ENCODE measurements at places on chromosomes 3 and 15.
A peak's percentile ranks its signal among the peaks of the same experiment; 100 is the strongest.

DNA sequence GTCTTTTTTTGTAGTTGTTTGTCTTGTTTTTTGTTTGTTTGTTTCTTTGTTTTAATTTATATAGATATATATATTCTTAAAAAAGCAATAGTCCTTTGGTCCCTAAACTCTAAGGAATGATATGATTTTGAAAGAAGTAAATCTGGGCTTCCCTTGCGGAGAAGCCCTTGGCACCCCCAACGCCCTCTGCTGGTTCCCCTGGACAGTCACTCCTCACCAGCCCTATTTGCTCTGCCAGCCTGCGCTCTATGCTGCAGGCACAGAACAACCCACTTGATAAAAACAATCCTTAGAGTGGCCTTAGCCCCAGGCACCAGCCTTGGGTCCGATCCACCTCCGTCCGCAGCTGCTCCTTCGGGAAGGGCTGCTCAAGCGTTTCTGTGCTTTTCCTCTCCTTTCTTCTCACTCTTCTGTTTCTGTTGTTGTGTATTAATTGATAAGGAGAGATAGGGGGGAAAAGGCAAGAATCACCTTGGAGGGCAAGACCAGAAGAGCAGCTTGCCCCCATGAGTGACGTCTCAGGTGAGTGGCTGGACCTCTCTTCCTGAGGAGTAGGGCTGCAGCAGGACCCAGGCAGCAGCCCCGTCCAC, 13.7 kb upstream of the PARP6 start:
- DNase-seq: no peak

GRCh38 chr3:135646873-135647272, 318.7 kb upstream of the PPP2R3A start:
- DNase-seq: no peak

GRCh38 chr15:89628806-89629715, 26.2 kb downstream of the KIF7 start:
- DNase-seq: no peak

GRCh38 chr3:37492468-37492867, 318.1 kb upstream of the LRRFIP2 start:
- DNase-seq: no peak

GRCh38 chr15:62737551-62737950, 305.0 kb upstream of the TPM1 start:
- DNase-seq: no peak

DNA sequence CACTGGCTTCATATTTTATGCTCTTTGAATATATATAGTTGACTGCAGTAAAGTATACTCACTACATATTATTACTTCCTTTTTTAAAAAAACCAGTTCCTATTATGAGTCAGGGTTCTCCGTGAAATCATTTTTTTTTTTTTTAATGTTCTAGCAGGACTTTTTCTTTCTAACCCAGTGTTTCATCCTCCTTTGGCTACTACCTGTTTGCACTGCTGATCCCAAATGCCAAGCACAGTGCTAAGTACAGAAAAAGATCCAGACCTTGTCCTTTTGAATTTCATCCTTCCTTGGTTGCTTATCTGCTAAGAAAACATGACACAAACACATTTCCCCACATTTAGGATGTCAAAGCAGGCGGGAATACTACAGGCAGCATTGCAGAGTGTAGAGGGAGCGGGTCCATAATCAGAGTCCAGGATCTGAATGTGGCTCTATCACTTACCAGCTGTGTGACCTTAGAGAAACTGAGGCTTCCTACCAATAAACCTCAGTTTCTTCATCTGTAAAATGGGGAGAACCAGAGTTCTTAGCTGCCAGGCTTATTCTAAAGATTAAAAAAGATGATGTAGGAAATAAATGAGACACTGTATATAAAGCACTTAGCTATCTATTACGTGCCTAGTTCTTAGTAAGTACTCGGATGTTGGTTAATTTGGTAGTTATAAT, 37.2 kb upstream of the ANPEP start:
- DNase-seq: no peak

DNA sequence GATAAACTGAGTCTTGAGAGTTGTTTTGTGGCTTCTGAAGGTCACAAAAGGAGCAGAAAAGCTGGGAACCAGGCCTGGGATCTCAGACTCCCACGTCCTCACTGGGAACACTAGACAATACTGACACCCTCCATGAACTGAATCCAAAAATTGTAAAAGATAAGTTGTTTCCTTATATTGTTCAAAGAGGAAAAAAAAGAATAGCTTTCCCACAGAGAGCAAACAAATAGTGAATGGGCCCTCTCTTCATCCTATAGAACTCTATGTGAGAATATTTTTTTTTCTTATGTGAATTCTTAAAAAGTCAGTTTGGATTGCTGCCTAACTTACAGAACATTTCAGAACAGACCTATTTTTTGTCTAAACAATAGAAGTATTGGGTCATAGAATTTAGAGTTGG, 203.5 kb downstream of the MECOM start:
- DNase-seq: no peak

GRCh38 chr3:42159706-42160472, 68.7 kb downstream of the TRAK1 start:
- DNase-seq: no peak

- peak; percentile 6 for DNase-seq
Observed at GRCh38 chr3:113968986-113969385, 21.2 kb downstream of the ZDHHC23 start.

- DNase-seq: no peak
Observed at GRCh38 chr3:68211637-68212036, 557.2 kb upstream of the SUCLG2 start.

DNA sequence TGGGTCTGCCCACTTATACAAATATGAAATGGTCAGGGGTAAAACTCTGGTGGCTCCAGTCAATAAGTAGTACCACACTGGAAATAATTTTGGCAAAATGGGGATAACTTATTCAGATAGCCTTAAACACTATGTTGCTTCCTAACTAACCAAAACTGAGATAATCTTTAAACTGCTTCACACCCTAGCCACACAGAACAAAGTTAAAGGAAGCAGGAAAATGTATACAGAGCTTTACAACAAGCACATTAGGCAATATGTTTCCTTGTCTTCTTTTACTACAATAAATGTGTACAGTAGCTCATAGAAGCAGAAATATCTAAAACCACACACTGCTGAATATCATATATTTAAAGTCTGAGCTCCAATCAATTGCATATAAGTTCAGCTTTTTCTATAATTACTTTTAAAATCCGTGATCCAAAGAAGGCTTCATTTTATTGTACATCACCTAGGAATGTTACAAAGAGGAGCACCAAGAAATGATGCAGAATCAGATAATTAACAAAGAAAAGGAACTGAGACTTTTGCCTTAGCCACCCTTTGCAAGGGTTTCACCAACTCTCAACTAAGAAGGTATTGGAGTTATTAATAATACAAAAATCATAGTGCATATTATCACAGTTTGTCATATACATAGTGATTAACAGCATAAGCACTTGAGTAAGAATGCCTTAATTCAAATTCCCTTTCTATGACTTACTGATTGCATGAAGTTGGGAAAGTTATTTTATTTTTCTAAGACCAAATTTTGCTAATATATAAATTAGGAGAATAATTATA, 9.2 kb upstream of the SSR3 start:
- DNase-seq: no peak

- DNase-seq: no peak
Observed at GRCh38 chr3:192818126-192818525, 90.8 kb upstream of the FGF12 start.

GRCh38 chr3:66593978-66594377, 93.2 kb upstream of the LRIG1 start:
- peak; percentile 91 for DNase-seq

DNA sequence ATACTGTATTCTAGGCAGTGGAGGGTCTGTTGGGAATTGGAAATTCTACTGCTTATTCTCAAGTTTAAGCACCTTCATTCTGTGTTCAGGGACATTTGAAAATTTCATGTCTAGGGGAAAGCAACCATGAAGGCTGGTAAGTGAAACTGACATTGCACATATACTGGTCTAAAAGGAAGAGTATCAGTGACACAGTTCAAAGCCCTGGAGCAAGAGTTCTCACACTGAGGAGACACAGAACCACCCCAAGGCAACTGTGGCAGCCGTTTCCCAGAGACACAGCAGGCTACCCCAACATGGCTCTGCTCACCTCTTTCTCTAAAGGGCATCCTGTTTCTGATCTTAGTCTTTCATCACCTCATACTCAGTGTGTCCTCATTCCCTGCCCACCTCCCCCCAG, 67.5 kb downstream of the KCNMB2 start:
- DNase-seq: no peak

DNA sequence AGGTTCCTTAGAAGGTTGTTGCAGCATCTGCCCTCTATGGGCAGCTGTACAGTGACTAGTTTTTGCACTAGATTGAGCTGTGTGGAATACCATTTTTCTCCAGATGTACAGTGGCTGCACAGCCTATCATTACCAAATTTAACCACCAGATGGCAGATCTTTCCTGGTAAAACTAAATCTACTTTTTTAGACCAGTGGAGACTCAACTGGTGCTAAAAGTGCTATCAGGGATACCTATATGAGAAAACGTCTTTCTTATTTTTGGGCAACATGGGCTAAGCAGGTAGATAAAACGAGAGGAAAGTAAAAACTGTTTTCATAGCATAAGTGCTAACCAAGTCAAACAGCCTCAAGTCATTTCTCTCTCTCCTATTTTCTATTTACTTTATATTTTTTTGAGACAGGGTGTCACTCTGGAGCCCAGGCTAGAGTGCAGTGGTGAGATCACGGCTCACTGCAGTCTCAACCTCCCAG, 21.2 kb downstream of the IGSF10 start:
- peak; percentile 68 for DNase-seq

DNA sequence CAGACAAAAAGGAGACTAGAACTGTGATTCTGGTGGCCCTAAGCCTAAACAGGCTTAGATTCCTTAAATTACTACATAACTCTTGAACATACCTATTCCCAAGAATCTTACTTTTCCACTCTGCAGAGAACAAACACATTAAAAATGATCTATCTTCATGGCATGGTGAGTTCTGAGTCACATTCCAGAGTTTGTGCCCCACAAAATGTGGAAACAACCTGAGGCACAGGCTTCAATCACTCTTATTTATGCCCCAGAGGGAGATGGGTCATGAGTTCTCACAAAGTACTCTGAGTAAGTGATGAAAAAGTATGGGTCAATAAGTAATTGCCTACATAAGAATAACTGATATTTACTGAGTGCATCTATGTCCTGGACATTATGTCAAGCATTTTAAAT, 137.5 kb upstream of the SLC2A2 start:
- DNase-seq: no peak

DNA sequence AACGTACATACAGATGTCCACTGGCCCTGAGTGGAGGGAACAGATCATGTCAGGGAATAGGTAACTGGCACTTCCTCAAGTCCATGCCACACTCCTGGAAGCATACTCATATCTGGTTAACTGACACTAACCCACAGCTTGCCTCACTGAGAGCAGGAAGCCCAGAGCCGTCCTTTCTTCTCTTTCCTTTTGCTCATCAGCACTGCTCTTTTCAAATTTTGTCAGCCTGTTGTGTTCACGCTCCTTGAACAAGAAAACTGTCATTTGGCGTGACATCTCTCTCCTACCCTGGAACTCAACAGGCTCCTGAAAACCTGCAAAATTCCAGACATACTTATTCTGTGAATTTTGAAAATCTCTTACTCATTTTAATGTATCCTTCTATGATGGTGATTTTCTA, 360.2 kb downstream of the MAGI1 start:
- no peak for DNase-seq

Measured in fibroblast of skin of left quadriceps (primary cell).